ENCODE measurements at places on chromosomes 16 and 17.

DNA sequence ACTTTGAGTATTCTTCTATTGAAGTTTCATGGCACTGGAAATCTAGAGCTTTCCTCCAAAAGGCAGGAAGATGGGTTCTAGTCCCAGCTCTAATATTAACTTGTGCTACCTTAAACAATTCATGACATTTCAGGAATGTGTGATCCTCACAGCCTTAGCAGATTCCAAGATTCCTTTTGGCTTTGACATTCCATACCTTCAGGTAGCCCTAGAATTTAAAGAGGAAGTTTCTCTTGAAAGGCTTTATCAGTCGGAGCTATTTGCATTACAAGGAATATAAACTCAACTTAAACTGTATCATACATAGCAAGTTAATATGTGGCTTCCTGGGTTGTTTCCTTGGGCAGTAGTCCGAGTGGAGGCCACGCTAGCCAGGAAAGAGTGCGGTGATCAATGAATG is 330.0 kb downstream of the SHISA9 start:
- DNase-seq = no peak

DNA sequence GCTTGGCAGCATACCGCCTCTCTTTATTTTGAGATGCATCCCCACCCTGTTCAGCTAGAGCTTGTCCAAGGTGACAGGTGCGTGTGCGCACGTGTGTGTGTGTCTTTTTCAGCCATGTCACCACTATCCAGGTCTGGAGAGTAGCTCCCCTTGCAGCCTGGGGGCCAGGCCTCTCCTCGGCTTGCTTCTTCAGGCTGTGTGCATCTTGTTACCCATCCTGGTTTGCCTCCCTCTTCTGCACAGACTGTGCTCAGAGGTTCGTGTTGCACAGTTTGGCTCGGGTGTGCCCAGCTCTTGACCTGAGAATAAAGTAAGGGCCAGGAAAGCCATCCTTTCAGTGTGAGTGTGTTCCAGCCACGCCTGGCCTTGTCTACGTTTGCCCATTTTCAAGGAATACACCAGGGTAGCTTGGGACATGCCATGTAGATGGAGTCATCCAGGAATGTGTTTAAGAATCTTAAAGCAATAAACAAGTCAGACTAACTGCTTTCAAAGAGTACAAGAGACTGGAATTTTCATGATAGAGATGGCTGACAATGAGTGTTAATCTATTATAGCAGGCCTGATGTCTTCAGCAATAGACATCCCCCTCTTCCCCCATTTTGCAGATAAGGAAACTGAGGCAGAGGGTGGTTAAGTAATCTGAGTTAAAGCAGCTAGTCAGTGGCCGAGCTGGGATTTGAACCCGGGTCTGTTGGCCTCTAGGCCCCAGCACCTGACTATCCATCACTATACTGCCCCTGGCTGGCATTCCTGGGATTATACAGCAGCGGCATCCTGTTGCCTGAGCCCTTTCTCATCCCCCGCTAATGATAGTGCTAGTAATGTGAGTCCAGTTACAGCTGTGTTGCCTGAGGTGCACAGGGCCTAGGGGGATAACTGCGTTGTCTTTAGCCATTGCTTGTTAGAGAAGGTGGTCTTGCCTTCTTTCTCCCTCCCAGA is 77.9 kb downstream of the KSR1 start:
- DNase-seq = peak; percentile 54

GRCh38 chr17:1039511-1040215 is 42.7 kb downstream of the TIMM22 start:
- DNase-seq = no peak

GRCh38 chr17:35515027-35515426 is 22.5 kb downstream of the SLFN12L start:
- no peak for DNase-seq

GRCh38 chr16:83402967-83403366 is 404.8 kb upstream of the HSBP1 start:
- no peak for DNase-seq

Measured in neural progenitor cell (in vitro differentiated cells).